ENCODE measurements at places on chromosomes 5 and 9.

GRCh38 chr5:30551618-30552017, 641.9 kb upstream of the CDH6 start:
- no peak for DNase-seq

DNA sequence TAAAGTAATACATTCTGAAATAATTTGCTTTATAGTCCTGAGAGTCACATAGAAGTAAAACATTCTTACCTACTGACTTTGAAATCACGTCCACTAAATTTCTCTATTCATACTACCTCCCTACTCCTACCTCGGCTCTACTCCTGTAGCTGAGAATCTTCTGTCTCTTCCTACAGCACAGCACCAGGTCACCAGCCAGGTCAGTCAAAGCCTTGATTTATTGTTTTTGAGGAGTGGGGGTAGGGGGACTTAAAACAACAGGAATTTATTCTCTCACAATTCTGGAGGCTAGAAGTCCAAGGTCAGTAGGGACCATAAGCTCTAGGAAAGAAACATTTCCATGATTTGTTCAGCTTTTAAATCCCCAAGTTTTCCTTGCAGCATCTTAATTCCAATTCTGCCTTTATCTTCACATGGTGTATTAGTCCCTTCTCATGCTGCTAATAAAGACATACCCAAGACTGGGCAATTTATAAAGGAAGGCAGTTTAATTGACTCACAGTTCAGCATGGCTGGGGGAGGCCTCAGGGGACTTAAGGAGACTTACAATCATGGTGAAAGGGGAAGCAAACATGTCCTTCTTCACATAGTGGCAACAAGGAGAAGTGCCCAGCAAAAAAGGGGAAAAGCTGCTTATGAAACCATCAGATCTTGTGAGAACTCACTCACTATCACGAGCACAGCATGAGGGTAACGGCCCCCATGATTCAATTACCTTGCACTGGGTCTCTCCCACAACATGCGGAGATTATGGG, 49.6 kb upstream of the CCNG1 start:
- DNase-seq, result no peak

DNA sequence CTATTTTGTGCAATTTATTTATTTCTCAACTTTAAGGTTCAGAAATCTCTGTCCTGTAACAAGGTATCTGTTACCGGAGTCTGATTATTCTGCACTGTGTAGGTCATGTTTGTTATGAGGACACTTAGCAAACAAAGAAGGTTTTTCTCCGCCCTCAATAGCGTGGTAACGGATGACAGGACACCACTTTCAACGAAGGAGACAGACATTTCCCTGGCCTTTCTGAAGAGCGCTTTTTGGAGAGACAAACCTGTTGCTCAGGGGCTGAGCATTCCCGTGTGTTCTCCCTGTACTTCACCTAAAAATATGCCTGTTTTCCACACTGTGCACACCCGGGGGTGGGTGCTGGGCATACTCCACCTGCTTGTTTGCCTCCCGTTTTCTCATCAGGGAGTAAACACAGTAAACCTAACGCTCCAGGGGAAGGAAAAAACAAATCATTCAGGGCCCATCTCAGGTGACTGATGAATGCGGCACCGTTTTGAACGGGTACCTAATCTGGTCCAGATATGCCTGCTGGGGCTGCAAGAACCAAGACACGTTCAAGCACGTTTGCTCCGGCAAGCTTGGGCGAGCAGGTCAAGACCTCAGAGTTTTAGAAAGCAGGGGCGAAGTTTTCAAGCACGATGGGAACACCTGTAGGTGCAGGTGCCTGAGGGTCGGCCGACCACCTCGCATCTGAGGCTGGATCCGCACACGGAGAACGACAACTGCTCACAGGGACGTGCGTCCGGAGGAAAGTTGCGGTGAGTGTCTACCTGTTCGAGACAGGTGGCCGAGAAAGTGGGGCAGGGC, 859 bp downstream of the RETREG1 start:
- peak; percentile 42 for DNase-seq

DNA sequence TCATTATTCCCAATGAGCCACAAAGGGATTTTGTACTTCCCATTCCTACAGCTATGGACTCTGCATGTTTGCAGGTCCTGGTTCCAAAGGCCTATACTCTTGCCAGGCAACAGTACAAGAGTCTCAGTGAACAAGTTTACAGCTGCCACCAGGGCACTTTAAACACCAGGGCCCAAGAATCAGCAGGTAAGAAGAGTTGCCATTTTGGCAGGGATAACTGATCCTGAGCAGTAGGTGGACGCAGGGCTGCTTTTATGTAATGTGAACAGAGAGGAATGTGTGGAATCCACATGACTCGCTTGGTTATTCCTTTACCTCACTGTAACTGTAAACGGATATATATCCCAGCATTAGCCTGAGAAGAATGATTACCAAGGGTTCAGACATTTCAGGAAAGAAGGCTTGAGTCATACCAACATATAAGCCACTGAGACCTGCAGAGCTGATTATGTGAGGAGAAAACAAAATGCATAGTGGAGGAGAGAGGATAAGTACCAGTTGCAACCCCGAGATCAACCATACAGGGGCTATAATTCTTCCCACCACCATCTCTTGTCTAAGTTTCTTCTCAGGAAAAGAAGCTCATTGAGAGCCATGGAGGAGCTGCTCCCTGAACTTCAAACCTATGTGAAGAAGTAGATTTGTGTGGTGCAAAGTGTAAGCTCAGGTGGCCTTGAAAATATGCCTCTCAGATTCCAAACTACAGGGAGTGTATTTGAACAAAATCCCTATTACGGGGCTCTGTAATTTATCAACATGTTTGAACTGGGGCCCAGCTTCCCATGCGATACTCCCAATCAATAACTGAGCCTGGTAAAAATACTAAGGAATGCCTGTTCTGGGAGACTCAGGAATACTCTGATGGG, 24.6 kb downstream of the RAPGEF6 start:
- no peak for DNase-seq

DNA sequence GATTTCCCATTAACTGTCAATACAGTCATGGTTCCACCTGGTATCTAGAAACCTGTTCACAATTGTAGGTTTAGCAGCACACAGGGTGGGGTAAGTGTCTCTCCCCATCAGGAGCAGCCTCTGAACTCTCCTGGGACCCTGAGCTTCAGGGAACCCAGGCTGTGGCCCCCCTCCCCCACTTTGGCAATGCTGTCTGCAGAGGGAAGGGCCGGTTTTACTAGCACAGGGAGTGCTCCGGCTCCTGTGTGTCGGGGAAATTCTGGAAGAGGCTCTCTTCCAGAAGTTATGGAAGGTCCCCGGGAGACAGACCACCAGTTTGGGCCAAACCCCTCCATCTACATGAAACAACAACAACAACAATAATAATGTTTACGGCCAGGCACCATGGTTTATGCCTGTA, 9.9 kb downstream of the DAB2IP start:
- DNase-seq, result no peak

GRCh38 chr5:978693-979092, 29.9 kb upstream of the NKD2 start:
- no peak for DNase-seq

DNA sequence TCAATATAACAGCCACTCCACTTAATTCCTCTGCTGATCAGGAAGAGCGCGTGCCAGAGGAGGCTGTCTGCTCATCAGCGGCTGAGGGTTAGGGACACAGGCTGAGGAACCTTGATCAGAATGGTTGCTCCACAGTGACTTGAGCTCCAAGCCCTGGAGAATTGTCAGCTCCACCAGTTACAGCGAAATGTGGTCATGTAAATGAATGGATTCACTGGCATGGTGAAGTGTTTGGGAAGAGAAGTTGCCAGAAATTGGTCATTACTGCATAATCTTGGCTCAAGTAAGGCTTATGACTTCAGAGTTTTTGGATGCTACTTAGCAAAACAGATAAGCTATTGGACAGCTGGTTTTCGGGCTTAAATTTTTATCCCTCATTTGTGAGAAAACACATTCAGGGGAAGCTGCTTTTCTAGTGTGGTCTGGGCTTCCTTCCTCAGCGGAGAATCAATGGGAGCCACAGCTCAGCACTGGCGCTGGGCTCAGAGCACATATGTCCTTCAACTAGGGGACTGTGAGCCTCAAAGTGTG, 65.0 kb downstream of the PRRT1B start:
- DNase-seq, result no peak

- no peak for DNase-seq
Measured at GRCh38 chr9:133487331-133487725, 8.4 kb upstream of the SLC2A6 start.

- no peak for DNase-seq
Measured at GRCh38 chr5:158382473-158382872, 523.5 kb upstream of the CLINT1 start.

DNA sequence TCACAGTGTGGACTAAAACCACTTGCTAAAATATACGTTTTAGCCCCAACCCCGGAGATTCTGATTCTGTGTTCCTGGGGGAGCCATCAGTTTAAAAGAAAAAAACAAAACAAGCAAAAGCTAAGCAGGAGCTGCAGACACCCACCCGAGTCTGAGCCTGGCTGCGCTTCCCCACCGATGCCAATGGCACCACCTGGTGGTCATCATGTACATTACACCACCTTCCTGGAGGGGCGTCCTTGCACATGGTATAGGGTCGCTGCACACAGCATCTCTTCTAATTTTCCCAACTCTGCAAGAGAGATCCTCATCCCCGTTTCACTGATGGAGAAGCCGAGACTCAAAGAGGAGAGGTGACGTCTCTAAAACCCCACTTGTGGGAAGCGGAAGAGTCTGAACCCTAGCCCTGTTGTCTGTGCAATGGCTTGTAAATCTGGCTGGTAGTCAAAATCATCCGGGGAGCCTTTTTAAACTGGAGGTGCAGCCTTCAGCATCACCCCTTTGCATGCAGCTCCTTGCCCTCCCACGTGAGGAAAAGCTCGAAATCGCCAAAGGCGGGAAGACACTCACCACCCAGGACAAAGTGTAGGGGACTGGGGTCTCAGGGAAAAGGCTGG, 23.1 kb upstream of the CNOT6 start:
- peak; percentile 20 for DNase-seq

DNA sequence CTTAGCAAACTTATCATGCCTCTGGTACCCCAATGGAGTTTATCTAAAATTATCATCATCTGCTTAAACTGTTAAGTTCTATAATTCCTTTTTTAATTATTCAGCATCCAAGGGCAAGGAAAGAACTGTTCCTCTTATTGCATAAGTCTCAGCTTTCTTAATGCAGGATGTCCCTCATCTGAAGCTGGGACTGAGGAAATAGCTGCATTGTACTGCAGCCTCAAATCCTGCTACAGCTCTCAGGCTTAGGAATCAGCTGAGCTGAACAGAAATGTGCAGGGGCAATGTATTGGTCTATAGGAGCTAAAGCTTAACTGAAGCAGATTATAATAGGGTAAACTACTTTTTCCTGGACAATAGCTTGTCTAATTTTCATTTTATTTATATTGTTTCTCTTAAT, 48.0 kb downstream of the HAPLN1 start:
- DNase-seq, result no peak

GRCh38 chr9:132319421-132320110, 35.2 kb downstream of the SETX start:
- DNase-seq, result no peak

DNA sequence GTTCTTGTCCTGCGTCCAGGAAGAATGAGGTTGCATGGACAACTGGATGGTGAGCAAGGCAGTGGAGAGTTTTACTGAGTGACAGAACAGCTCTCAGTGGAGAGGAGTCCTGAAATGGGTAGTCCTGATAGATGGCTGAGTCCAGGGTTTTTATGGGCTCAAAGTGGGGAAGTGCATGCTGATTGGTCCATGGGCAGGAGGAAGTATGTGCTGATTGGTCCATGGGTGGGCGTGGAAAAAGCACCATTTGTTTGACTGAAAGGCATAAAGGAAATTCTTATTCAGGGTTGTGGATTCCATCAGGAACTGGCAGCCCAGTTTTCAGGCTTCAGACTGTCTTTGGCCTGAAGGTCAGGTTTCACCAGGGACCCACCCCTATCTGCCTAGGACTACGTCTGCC, 10.6 kb downstream of the FSD1L start:
- no peak for DNase-seq

GRCh38 chr5:22787398-22787797, 65.7 kb downstream of the CDH12 start:
- no peak for DNase-seq

DNA sequence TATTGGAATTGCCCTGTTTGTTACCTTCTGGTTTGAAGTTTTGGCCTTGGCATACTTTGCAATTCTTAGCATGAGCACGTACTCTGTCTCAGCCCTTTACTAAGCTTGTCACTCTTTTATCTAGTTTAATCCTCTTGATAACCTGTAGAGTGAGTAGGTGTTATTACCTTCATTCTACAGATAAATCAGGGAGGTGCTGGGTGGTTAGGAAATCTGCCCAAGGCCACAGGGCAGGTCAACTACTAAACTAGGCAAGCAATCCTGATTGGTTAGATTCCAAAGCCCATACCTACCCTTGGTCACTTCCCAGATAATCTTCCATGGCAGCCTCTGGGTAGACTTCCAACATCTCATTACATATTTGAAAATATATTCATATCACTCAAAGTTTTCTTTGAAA, 65.7 kb downstream of the PCSK5 start:
- DNase-seq, result no peak

DNA sequence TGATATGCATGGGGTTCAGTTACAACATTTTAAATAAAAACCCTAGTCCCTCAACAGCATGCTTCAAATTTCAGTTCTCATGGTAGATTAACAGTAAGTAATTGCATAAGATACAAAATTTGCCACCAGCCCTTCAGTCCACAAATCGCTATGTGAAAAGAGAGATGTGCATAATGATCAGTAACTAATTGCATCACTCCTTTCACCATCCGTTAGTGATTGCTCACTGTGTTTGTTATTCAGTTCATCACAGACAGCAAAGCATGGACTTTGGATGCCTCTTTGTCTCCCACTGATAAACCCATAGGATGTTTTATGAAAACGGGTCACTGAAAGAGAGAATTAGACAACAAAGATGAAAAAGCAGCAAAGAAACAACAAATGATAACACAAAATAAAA, 103.2 kb downstream of the MCTP1 start:
- DNase-seq, result no peak

GRCh38 chr9:106438928-106439327, 424.0 kb upstream of the ZNF462 start:
- DNase-seq, result no peak

GRCh38 chr5:1771149-1772065, 28.2 kb downstream of the MRPL36 start:
- no peak for DNase-seq

DNA sequence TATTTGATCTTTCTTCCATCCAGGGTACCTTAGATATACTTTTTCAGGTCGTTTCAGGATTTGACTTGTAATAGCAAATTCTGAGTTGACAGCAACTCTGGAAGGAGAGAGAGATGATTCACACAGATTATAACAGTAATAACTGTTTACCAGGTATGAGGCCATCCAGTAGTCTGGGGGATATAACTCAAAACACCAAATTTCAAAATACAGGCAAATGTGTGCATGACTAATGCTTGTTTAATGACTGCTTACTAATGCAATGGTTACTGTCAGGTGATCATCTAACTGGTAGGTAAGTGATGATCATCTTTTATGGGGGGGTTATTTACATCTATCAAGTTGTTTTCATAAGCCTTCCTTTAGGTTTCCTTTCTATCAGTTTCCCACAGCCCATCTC, 412.3 kb downstream of the MAT2B start:
- DNase-seq, result no peak

Data from NCI-H2081 (cell line).